ENCODE measurements at places on chromosomes 7 and 10.

- DNase-seq, result no peak
These were observed 80.3 kb upstream of the TRIL start for GRCh38 chr7:29038463-29038862.

GRCh38 chr7:45118889-45119331 lies 7.4 kb upstream of the TBRG4 start:
- DNase-seq, result no peak

GRCh38 chr7:87129332-87129731 lies 22.9 kb upstream of the DMTF1 start:
- no peak for DNase-seq

GRCh38 chr7:27073076-27073475 lies 22.7 kb downstream of the HOXA1 start:
- no peak for DNase-seq

- DNase-seq, result no peak
These were observed 22.3 kb downstream of the TTYH3 start for GRCh38 chr7:2654059-2654458.

DNA sequence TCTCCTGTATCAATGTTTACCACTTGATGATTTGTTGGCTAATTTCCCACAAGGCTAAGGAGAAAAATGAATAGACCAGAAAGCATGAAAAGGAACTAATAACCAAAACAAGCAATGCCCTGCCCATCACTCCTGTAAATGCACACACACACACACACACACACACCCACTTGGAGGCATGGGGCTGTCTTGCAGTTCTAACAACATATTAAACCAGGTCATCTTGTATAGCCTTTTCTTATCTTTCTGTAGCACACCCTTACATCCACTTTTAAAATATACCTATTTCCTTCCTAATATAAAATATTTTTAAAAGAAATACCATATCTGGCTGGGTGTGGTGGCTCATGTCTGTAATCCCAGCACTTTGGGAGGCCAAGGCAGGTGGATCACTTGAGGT lies 105.3 kb downstream of the CTTNBP2 start:
- no peak for DNase-seq
